Stimulated activated CD4-positive, alpha-beta T cell treated with anti-CD3 and anti-CD28 coated beads, Interleukin-4, amount 100 ng/mL, for 1 hour (primary cell): ENCODE measurements at places on chromosomes 13 and 19.

- DNase-seq, result no peak
These were observed 47.3 kb upstream of the GPR183 start for GRCh38 chr13:99354371-99354951.

- DNase-seq, result no peak
These were observed 1.4 kb downstream of the MATK start for GRCh38 chr19:3784607-3785450.

DNA sequence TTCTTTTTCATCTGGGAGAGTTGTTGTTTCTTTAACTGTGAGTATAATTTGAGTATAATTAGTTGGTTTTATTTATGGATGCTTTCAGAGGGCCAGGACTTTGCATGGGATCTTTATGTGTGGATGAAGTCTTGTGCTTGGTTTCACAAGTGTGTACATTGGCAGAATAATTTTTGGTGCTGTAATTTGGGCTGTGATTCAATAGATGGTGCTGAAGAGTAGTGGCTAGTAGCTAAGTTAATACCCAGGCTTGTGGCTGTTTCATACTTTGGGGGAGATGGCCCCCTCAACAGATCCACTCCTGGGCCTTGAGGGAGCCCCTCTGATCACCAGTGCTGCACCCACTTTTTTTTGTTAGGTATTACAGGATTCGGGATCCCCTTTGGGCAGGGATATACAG lies 1142.4 kb downstream of the SLITRK1 start:
- DNase-seq, result no peak

GRCh38 chr19:342801-343421 lies 1.7 kb downstream of the MIER2 start:
- DNase-seq, result no peak

DNA sequence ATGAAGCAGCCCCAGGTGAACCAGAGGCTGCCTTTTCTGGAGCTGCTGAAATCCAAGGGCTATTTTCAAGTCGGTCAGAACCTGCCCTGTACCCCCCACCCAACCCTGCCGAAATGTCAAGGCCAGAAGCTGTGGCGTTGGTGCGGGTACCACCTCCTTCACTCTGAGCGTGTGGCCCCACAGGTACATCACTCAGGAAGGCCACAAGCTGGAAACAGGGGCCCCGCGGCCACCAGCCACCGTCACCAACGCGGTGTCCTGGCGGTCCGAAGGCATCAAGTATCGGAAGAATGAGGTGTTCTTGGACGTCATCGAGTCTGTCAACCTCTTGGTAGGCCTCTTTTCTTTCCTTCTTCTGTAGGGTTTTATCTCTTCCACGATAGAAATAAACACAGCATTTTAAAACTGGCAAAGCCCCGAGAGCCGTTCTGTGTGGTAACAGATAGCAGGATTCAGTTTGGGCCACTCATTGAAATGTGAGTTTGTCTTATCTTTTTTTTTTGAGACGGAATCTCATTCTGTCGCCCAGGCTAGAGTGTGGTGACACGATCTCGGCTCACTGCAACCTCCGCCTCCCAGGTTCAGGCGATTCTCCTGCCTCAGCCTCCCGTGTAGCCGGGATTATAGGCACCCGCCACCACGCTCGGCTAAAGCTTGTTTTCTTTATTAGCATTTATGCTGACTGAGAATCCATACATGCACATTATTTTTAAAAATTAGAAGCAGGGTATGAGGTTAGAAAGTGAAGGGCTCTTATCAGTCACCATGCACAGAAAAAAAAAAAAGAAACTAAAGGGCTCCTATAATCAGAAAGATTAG lies 11.3 kb downstream of the AP1M1 start:
- DNase-seq, result no peak

- no peak for DNase-seq
These were observed 21.5 kb downstream of the MAB21L1 start for GRCh38 chr13:35455022-35455421.

GRCh38 chr19:3693025-3693925 lies 7.0 kb downstream of the PIP5K1C start:
- DNase-seq, result no peak

- DNase-seq, result no peak
These were observed 8.2 kb upstream of the SIGLEC14 start for GRCh38 chr19:51654783-51655182.

GRCh38 chr19:41083516-41083915 lies 4.7 kb upstream of the CYP2A13 start:
- DNase-seq, result no peak

DNA sequence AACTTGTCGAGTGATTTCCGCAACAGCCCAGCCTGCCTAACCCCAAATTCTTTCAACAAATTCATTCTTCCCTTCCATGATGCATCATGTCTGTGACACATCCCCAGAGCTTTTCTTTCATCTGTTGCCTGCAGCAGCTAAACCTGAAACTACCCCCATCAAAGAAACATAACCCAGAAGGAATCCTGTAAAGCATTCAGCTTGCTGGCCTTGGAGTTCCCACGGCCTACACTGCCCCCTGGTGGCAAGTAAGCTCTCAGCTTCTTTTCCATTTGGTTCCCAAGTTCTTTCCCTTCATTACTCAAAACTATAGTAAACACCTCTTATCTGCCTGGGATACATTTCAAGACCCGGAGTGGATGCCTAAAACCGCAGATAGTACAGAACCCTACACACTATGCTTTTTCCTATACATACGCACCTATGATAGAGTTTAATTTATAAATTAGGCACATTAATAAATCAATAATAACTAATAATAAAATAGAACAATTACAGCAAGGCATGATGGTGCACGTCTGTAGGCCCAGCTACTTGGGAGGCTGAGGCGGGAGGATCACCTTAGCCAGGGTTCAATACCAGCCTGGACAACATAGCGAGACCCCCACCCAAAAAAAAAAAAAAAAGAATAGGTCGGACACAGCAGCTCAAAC lies 7.4 kb downstream of the ETHE1 start:
- peak; percentile 82 for DNase-seq

DNA sequence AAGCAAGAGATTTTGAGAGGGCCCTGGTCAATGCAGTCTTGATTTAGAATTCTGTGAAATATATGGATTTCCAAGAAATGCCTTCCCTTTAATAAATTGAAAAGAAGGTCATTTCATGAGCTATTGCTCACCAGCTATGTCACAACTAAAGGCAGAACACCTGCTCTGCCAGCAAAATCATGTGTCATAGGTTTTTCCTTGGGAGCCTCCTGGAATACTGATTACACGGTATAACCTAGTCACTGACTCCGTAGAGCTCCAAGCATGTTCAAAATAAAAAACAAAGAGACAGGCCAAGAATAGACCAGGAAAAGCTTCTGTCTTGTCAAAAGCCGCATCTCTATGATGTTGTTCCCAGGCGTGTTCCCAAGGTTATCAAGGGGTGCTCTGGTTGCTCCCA lies 45.5 kb downstream of the HSPH1 start:
- no peak for DNase-seq

DNA sequence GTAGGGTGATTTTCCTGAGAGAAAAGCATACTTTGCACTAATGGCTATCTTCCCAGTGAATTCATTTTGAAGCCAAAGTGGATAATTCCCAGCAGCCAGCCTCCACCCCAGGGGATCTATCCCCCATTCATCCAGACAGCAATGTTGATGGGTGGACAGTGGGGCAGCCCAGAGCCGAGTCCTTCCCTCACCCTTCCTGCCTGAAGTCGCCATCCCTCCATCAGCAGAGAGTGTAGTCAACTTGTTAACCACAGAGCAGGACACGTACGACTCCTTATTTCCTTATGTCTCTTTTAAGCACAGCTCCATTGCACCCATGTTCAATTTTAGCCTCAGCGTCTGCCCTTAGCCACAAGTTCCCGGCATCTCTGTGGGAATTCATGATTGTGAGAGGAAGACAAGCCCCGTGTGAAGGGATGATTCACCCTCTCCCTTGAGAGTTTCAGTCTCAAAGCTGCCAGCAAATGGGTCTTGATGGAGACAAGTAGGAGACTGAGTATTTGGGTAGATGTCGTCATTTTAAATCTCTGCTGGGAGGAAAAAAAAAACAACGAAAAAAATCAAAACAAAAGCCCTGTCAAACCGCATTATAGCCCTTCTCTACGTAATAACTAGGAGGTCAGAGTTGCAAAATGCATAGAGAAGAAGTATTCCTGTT lies 58.3 kb upstream of the MEDAG start:
- no peak for DNase-seq

DNA sequence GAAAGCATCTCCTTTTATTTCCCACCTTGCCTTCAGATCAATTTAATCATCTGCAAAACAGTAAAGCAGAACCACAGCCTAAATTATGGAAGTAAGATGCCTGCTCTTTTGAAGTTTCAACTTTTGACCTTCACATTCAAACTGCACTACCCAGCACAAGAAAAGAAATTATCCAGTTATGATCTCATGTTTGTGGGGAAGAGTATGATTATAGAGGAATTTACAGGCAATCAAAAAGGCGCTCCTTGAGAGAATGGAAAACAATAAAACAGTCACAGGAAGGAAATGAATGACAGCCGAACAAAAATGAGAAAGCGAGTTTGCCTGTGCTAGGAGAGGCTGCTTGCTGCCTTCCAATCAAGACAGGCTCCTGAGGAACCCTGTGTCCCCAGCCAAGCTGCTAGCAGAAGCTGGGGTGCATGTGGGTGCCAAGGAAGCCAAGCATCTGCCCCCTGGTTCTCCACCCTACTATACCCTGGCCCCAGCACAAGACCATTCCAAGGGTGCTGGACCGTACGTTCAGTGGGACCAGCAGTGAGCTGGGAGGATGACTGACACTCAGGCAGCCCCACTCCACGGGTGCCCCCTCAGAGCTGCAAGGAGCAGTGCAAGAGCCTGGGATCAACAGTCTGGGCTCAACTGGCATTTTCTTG lies 47.8 kb downstream of the PEPD start:
- no peak for DNase-seq

- DNase-seq, result no peak
These were observed 70.5 kb downstream of the ZNF568 start for GRCh38 chr19:36986601-36987000.

GRCh38 chr13:20411638-20412342 lies 113.9 kb downstream of the CRYL1 start:
- DNase-seq, result no peak

GRCh38 chr13:55553701-55554100 lies 1587.0 kb upstream of the PRR20A start:
- DNase-seq, result no peak

DNA sequence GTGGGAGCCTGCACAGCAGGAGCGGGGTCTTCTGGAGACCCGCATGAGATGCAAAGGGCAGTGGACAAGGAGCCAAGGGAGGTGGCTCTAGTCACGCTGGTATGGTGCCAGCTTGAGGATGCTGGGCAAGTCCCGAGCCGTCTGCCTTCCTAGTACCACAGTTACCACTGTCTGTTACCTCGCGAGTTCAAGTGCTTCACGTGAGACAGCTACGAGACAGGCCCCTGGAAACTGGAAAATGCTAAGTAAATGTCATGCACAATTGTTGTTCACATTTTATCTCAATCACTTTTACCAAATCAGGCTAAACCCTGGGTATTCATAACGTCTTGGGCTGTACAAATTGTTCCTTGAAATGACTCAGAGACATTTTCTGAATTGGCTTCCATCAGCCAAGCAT lies 155.7 kb downstream of the TNFRSF19 start:
- DNase-seq, result no peak

GRCh38 chr13:34076319-34076718 lies 258.4 kb downstream of the RFC3 start:
- no peak for DNase-seq

GRCh38 chr13:109724603-109725002 lies 61.8 kb downstream of the IRS2 start:
- no peak for DNase-seq

DNA sequence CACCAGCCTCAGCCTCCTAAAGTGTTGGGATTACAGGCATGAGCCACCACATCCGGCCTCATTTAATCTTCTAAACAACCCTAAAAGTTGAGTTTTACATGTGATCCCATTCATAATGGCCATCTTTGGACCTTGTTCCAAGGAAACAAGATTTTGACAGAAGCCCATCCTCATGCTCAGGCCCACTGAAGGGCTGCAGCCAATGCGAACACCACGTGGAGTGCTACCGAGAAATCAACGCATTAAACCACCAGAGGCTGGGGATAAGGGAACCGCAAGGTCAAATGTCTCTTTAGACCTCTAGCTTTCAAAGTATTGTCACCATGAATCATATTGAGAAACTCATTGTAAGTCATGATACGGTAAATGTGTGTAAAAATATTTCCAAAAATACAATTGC lies 49.4 kb upstream of the DOCK9 start:
- DNase-seq, result no peak

- no peak for DNase-seq
These were observed 749 bp upstream of the SHANK1 start for GRCh38 chr19:50720181-50720920.

GRCh38 chr13:41490371-41491015 lies 33.1 kb downstream of the RGCC start:
- DNase-seq, result no peak

GRCh38 chr13:107217251-107217650 lies 649.3 kb upstream of the ARGLU1 start:
- DNase-seq, result no peak

- no peak for DNase-seq
These were observed 26.5 kb downstream of the ARHGAP35 start for GRCh38 chr19:46887240-46887782.

- DNase-seq, result no peak
These were observed 14.8 kb downstream of the SMIM7 start for GRCh38 chr19:16645140-16645539.

DNA sequence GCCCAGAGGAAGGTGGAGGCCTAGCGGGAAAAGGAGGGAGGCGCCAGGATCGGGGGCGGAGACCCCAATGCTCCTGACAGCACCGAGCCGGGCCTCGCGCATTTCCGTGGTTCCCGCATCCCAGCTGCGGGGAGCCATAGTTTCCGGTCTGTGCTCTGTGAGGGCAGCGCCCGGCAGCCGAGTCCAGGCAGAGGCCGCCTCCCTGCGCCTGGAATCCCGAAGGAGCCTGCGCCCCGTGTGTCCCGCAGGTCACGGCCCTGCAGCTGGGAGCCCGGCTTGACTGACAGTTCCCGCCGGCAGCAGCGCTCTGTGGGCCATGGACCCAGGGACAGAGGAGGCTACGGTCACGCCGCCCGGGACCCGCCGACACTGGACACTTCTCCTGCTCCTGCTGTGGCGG lies 74.6 kb upstream of the C13orf46 start:
- DNase-seq, result no peak
